Ovary (tissue), 10 donors: ENCODE measurements at places on chromosomes 4 and X. TPM values are rescaled to one million over a fixed set of nuclear protein-coding genes. Genes with fewer than 3 reads are reported as not detected.

C4orf50 gene
- total RNA-seq, result 0.20 TPM

NEIL3 gene
- total RNA-seq, result not detected

GRCh38 chr4:6278801-6279197 lies 9.1 kb downstream of the WFS1 start:
- peak; percentile 82 for DNase-seq

SYTL4 gene
- total RNA-seq, result 125 TPM

DNA sequence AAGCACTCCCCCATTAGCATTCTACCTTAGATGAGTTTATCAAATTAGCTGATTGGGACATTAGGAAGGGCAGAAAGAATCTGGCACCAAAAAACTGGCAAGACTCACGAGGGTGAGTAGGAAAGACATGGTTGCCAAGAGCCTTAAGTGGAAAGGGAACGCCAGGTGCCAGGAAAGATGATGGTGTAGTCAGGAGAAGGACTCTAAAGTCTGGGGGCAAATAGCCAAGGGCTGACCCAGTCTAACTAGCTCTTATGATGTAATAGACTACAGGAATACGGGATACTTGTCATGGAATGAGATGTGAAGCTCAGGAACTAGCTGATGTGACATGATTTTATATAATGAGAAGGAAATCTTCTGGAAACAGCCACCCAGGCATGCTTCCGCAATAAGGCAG lies 94.8 kb downstream of the MBNL3 start:
- DNase-seq, result no peak
